ENCODE measurements at places on chromosomes 5 and 9.

- no peak for DNase-seq
Observed at GRCh38 chr5:69078921-69079540, 14.8 kb upstream of the SLC30A5 start.

GRCh38 chr5:74141053-74141452, 499.5 kb downstream of the ENC1 start:
- no peak for DNase-seq

DNA sequence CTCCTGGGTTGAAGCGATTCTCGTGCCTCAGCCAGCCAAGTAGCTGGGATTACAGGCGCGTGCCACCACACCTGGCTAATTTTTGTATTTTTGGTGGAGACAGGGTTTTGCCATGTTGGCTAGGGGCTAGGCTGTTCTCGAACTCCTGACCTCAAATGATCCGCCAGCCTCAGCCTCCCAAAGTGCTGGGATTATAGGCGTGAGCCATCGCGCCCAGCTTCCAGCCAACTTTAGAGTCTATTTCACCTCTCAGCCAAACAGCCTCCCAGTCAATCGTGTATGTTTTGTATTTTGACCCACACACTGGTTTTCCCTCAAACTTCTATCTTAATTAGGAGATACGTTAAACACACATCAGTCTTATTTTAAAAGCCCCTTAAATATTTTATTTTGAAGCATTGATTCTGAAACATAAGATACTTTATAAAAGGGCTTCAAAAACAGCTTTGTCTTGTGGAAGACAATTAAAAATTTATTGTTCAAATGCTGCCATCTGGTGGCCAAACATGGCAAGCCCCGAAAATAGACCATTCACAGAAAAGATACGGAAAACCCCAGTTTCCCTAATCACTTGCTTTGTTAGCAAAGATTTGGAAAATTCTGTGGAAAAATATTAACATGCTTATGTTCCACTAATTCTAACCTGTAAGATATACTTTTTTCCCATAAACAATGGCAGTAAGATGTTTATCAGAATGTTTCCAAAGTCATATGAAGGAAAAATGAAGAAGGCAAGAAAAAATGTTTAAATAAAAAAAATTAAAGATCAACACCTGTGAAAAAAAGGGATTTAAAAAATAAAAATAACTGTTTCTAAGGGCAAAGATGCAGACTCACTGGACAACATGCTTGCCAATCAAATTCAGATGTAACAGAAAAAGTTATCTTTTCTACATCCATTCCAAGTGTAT, 33.1 kb downstream of the APTX start:
- DNase-seq = peak; percentile 36

- no peak for DNase-seq
Observed at GRCh38 chr9:136587944-136588662, 42.3 kb upstream of the NOTCH1 start.

GRCh38 chr9:108727580-108728111, 128.1 kb downstream of the ACTL7B start:
- no peak for DNase-seq

GRCh38 chr5:136004436-136004835, 24.4 kb upstream of the TGFBI start:
- DNase-seq = no peak

DNA sequence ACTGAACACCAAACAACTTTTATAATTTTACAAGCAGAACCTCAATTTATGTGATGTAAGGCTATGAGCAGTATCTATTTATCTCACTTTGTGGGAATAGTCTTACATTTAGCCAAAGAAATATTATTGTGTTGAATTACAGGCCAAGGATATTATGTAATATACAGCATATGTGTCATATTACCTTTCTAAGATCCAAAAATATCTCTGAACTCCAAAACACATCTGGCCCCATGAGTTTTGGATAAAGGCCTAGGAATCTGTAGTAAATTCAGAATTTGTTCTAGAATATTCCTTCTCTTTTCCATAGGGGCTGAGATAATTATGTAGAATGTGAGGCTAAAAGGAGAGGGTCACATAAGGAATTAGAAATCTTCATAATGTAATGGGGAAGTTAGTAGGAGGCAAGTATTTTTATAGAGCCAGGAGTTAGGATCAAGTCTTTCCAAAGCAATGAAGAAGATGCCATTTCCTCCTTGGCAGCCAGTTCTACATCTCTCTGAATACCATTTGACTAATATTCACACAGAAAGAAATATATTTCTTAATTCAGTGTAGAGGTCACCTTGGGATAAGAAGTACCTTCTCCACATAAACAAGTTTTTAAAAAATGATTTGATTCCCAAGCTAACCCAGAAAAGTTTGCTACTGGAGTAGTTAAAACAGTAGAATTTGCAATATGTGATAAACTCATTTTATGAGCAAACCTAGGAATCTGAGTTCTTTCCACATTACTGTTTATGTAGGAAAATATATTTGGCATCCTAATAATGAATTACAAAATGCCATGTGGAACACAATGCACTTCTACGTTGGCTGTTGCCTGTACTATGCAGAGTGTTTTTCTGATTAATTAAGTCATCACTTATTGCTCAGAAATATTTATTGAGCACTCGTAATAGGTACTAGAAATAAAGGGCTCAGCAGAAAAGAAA, 20.3 kb upstream of the GRAMD2B start:
- no peak for DNase-seq

- DNase-seq = no peak
Observed at GRCh38 chr9:89541798-89542197, 43.9 kb upstream of the SEMA4D start.

DNA sequence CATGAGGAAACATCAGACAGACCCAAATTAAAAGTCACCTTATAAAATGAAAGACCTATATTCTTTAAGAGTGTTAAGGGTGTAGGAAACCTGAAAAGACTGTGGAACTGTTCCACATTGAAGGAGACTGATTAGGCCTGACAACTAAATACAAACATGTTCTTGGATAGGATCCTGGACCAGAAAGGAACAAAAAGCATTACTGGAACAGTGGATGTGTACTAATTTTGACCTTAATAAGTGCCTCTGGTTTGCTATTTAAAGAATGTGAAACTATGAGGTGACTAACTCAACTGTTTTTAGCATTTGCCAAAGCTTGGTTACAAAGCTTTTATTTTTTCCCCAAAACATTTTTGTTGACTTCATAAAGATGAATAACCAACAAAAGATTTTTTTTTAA, 340.6 kb downstream of the CAAP1 start:
- DNase-seq = no peak

DNA sequence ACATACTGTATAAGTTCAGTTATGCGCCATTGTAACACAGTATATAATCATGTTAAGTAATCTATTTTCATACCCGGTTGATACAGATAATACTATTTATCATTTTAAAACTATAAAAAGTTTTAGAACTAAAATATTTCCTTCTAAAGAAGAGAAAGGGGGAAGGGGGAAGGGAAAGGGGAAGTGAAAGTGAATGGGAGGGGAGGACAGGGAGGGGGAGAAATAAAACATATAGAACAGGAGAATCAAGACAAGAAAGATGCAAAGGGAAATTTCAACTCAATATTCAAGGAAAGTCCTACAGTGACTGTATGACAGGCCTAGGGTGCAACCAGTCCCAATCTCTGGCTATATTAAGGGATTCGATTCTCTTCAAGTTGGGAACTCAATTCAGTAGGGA, 1278.8 kb downstream of the MAT2B start:
- no peak for DNase-seq

DNA sequence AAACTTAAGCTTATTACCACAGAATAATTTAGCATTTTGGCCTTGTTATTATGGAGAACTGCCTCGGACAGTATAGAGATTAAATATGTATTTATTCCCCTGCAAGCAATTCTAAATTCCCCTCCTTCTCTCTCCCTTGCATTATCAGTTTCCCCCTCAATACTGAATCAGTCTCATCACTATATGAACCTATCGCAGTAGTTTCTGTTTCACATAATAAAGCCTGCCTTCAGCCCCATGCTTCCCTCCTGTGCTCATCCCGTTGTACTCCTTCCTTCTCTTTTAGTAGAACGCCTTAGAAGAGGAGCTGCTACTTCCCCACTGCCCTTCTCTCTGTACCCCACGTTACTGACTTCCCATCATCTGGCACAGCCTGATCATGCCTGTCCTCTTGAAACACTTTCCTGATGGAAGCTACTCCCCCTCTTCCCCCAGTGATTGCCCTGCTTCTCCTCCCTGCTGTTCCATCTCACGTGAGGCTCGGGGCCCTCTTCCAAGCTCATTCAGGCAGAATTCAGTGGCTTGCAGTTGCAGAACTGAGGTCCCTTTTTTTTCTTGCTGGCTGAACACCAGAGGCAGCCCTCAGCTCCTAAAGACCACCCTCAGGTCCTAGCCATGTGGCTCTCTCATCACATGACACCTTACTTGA, 93.4 kb downstream of the PPIC start:
- DNase-seq = no peak

DNA sequence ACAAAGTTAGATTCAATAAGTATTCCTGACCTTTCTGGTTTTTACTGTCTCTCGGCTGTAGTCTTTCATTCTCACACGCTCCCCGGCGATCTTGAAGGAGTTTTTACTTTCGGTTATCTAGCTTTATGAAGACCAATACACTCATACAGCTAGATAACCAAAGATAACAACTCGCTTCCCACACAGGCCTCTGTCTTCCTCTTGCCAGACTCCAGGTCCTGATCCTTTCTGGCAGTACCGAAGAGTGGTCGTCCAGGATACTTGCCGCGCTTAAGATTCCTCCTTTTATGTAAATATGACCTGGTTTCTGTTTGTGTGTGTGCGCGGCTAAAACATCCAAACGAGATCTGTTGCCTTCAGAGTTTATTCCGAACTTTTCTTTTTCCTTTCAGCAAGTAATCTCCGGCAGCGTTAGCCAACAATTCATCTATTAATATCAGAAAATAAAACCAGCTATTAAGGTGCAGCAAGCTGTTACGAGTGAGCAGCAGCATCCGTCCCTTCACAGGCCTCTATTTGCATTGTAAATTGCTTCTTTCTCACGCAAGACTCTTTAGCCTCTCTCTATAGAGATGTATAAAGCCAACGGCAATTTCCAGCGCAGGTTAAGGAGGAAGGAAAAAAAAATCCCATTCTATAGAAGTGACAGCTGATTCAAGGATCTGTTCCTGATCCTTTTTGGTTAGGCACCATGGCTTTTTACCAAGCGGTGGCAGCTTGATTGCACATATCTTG, 216.1 kb downstream of the MEF2C start:
- no peak for DNase-seq

DNA sequence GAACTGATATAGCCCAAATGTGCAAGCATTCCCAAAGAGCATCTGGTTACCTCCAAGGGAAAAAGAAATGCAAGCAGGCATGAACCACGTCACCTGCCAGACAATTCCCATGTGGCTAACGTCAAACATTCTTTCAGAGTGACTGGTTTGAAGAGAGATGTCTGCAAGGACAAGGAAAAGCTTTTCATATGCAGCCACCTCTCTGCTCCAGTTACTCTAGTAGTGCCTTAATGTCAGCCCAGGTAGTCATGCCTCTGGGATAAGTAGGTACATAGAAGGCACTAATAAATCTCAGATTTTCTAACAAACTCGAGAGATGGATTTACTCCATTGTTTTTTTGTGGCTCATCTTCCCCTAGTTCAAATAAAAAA, 96.8 kb upstream of the IFNK start:
- DNase-seq = no peak

- DNase-seq = no peak
Observed at GRCh38 chr9:101628173-101628572, 33.4 kb upstream of the PPP3R2 start.

GRCh38 chr5:89309268-89309667, 426.3 kb upstream of the MEF2C start:
- DNase-seq = no peak

GRCh38 chr5:138466900-138467710, 1.8 kb downstream of the EGR1 start:
- no peak for DNase-seq

DNA sequence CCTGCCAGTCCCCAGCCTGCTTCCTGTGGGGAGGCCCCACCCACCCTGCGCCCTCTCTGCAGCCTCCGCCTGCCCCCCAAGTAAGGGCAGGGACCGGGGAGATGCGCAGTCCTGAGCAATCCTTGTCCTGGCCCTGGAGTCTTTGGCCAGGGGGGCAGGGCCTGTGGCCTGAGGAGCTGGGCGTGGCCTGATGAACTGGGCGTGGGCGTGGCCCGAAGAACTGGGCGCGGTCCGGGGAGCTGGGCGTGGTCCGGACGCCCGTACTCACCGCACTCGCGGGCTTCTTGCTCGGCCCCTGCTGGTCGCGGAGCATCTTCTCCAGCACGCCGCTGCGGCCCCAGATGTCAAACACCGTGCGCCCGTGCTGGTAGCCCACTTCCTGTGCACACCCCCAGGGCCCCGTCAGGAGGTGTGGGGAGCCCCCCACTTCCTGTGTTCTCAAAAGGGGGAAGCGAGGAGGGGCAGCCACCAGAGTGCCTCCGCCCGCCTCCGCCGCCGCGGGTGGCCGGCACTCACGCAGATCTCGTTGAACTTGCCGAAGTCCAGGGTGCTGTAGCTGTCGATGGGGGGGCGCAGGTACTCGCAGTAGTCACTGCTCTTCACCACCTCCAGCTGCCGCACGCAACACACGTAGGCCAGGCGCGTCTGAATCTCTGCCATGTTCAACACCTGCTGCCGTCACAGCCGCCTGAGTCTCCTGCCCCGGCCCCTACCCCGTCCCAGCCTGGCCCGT, 2.7 kb upstream of the NSMF start:
- no peak for DNase-seq

GRCh38 chr5:65137631-65138030, 344.1 kb downstream of the ADAMTS6 start:
- no peak for DNase-seq

- no peak for DNase-seq
Observed at GRCh38 chr5:78644741-78645300, 3.8 kb downstream of the LHFPL2 start.

DNA sequence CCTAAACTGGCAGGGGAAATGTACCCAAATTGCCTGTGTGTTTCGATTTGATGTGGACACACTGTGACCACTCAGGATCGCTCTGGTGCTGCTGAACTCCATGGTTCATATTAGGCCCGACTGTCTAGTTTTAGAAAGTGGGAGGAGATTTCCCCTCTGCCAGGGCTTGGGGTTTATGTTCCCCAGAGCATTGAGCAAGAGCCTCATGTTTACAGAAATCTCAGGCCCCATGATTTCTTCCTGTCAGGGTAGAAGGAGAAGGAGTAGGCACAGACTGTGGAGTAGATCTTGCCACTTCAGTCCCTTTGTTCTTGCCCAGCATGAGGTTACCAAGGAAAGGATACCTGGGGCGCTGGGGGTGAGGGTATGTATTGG, 40.8 kb upstream of the GLRX start:
- no peak for DNase-seq

- no peak for DNase-seq
Observed at GRCh38 chr5:78007233-78007632, 231.1 kb upstream of the TBCA start.

DNA sequence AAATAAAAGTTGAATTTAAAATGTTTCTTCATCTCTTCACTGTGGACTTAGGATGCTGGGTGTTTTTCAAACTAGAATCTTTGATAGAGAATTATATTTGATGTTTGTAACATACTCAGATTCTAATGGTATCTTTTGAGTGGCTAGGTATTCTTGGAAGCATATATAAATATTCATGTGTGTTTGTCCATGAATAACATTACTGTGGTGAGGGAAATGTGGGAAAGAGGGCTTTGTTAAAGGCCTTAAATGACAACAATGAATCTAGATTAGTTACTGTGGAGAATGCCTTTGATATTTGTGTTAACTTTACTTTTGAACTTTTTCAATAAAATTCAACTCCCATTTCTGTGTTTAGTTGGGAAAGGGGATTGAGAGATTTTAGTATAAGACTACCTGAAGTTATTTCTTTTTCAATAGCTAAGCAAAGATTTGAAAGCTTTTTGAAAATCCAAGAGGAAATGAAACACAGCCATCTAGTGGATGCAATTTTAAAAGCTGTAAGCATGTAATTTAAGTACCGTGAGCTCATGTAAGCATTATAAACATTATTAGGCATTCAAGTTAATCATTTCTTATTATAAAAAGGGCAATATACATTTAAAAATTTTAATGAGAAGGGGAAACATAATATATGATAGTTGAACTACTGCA, 69.6 kb downstream of the CCDC171 start:
- no peak for DNase-seq
